Nasal cavity respiratory epithelium epithelial cell of viscerocranial mucosa (primary cell): ENCODE measurements at places on chromosomes 5 and 9. TPM values are rescaled to one million over a fixed set of nuclear protein-coding genes. Genes with fewer than 3 reads are reported as not detected.

Gene FRMD3
- under 0.01 and 0.43 TPM in 2 replicates for total RNA-seq

Gene LCP2
- not detected in 2 replicates for total RNA-seq

Gene NCS1
- 24.6 and 50.8 TPM in 2 replicates for total RNA-seq

Gene FSD1L
- total RNA-seq = 2.7 and 8.4 TPM in 2 replicates

Gene MYOZ3
- 0.21 TPM in 1 of 2 replicates, not detected in the other for total RNA-seq

Gene FGD3
- 0.34 and 1.9 TPM in 2 replicates for total RNA-seq

Gene TEX48
- total RNA-seq = not detected in 2 replicates

Gene CNTNAP3B
- total RNA-seq = 3.1 and 9.9 TPM in 2 replicates

Gene CEMIP2
- total RNA-seq = 35.8 and 52.6 TPM in 2 replicates

Gene TMEM252
- not detected in 2 replicates for total RNA-seq

Gene TAL2
- not detected in 2 replicates for total RNA-seq

Gene PTGES2
- 88.5 and 116 TPM in 2 replicates for total RNA-seq

Gene VCP
- total RNA-seq = 302 and 331 TPM in 2 replicates

Gene PCDHAC1
- 1.4 and 6.9 TPM in 2 replicates for total RNA-seq

Gene CCNI2
- 0.28 TPM in 1 of 2 replicates, not detected in the other for total RNA-seq

Gene ARL14EPL
- total RNA-seq = not detected in 2 replicates

Gene S100Z
- total RNA-seq = not detected in 2 replicates

Gene IFNB1
- total RNA-seq = under 0.01 TPM in 1 of 2 replicates, not detected in the other

Gene CDKN2A
- total RNA-seq = 19.5 and 21.2 TPM in 2 replicates

Gene TCF7
- total RNA-seq = under 0.01 and 0.36 TPM in 2 replicates

Gene AFAP1L1
- 17.2 and 46.1 TPM in 2 replicates for total RNA-seq

Gene MSX2
- total RNA-seq = 0.21 and 1.7 TPM in 2 replicates

Gene HAVCR2
- 0.21 and 1.0 TPM in 2 replicates for total RNA-seq

Gene CTXN3
- not detected in 2 replicates for total RNA-seq

Gene PDE6A
- total RNA-seq = 0.36 TPM in 1 of 2 replicates, not detected in the other

Gene IL9
- not detected in 2 replicates for total RNA-seq

Gene RANBP17
- total RNA-seq = 5.5 and 14.3 TPM in 2 replicates

Gene ZNF618
- 2.1 and 11.8 TPM in 2 replicates for total RNA-seq

Gene MZB1
- total RNA-seq = 0.07 and 0.34 TPM in 2 replicates

Gene SPEF2
- 1.0 and 2.3 TPM in 2 replicates for total RNA-seq

Gene LIX1
- not detected in 2 replicates for total RNA-seq

Gene DND1
- 0.34 and 0.36 TPM in 2 replicates for total RNA-seq

Gene FOXI1
- total RNA-seq = not detected in 2 replicates

Gene ADRB2
- 20.8 and 24.4 TPM in 2 replicates for total RNA-seq

Gene SLC6A3
- total RNA-seq = not detected in 2 replicates

Gene CD72
- 0.50 and 1.0 TPM in 2 replicates for total RNA-seq

Gene NMRK1
- total RNA-seq = 30.4 and 36.6 TPM in 2 replicates

Gene ITGA2
- 21.2 and 97.1 TPM in 2 replicates for total RNA-seq

Gene OR1Q1
- total RNA-seq = not detected in 2 replicates

Gene MYOT
- total RNA-seq = not detected in 2 replicates

Gene SH3GL2
- total RNA-seq = under 0.01 TPM in 2 replicates
